Activated T-cell treated with anti-CD3 and anti-CD28 coated beads, Interleukin-2, amount 50 U/mL, for 48 hours (primary cell): ENCODE measurements at places on chromosomes 4 and X.

- no peak for DNase-seq
Measured at GRCh38 chrX:156000361-156000926, 2.9 kb downstream of the IL9R start.

GRCh38 chrX:72478853-72479252 lies 93.8 kb downstream of the HDAC8 start:
- no peak for DNase-seq

- DNase-seq = no peak
Measured at GRCh38 chrX:134711135-134711921, 53.1 kb upstream of the PLAC1 start.

GRCh38 chr4:146978641-146979040 lies 33.0 kb upstream of the TTC29 start:
- no peak for DNase-seq

GRCh38 chrX:111877681-111878080 lies 1.7 kb downstream of the TRPC5OS start:
- no peak for DNase-seq

GRCh38 chr4:2172161-2172560 lies 69.8 kb downstream of the HAUS3 start:
- no peak for DNase-seq

DNA sequence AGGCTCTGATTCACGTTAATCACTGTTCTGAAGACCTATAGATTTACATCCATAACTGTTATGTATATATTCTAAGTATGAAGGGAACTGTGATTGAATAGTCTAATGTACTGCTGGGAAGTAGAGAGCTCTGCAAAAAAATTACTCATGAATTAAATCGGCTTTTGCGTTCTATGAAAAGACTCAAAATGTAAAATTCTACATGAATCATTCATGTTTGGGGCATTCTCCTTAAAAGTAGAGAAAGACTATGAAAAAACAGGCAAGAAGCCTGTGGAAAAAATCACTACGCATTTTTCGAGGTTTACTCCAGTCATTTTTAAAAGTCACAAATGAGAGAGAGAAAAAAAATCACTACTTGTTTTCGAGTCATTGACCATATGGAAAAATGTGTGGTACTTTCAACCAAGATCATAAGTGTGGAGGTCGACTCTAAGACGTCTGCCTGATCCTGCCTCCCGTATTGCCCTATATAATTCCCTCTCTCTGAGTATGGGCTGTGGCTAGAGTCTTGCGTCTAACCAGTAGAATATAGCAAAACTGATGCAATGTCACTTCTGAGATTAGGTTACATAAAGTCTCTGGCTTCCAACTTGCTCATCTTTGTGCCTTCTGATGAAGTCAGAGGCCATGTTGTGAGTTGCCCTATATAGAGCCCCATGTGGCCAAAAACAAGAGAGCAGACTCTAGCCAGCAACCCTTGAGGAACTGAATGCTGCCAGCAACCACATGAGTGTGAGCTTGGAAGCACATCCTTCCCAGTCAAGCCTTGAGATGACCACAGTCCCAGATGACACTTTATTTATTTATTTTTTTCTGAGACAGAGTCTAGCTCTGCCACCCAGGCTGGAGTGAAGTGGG lies 32.1 kb upstream of the VEGFD start:
- no peak for DNase-seq
